Activated CD8-positive, alpha-beta memory T cell treated with anti-CD3 and anti-CD28 coated beads, Interleukin-2, amount 50 U/mL, for 4 hours (primary cell): ENCODE measurements at places on chromosomes 5 and 9.

DNA sequence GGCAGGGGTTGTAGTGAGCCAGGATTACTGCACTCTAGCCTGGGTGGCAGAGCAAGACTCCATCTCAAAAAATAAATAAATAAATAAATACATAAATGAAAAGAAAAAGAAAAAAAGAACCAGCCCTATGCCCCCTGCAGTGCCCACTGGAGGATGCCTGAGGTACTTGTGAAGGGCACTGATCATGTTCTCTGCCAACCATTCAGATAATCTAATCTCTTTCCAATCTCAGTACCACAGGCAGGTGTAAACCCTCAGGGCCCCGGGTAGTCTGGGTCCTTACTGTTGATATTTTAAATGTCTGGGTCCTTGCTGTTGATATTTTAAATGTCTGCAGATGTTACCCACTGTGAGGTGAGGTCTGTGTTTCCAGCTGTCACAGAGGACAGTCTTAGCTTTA, 321.8 kb upstream of the ADCY2 start:
- no peak for DNase-seq

DNA sequence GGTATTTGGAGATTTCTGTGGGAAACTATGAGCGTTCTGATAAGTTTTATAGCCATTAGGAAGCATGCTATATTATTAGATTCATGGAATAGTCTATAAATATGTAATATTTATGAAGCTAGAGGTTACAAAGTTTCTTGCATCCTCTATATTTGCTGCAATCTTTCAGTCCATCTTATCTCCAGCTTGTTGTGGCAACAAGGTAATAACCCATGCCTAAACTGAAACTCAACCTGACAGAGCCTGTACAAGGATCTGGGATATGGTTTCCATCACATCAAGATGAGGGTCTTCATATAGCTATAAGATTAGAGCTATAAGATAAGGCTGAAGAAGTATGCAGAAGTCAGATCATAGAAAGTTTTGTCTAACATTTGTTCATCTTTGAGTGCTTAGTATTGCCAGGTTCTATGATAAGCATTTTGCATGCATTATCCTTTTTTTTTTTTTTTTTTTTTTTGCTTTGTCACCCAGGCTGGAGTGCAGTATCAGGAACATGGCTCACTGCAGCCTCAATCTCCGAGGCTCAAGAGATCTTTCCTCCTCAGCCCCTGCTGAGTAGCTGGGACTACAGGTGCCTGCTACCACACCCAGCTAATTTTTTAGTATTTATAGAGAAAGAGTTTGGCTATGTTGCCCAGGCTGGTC, 14.8 kb downstream of the BAAT start:
- no peak for DNase-seq

DNA sequence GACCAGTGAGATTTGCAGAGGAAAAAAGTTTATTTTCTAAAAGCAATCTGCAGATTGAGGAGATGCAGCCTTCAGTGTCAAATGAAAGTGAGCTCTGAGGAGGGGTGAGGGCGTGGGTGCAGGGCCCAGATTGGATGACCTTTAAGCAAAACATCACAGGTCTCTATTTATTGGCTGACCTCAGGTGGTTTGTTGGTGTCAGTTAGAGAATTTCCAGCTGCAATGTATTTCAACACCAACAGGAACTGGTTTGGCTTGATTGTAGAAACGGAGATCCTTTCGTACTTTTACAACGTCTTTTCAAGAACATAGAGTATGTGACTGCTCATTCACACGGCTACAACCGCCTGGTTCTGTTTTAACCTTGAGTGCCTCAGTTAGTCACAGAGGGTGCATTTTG, 1069.1 kb downstream of the EFNA5 start:
- no peak for DNase-seq

GRCh38 chr5:88899096-88899737, 16.2 kb upstream of the MEF2C start:
- no peak for DNase-seq

DNA sequence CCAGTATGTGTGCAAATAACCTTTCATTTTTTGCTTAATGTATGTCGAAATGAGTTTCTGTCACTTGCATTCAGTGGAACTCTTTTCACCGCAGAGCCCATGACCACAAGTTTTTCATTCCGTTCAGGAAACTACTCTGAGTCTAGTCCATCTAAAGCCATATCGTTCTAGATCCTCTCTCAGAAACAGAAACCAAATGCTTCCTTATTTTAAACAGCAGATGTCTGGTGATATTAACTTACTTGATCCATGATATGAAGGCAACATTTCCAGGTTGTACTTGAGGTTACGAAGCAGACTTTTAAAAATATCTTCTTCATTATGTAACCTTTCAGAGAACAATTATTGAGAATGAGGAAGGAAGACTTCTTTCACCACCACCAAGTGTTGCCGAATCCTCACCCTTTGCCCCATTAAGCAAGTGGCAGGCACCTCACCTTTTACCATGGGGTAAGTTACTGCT, 72.4 kb upstream of the GNAQ start:
- no peak for DNase-seq

GRCh38 chr5:176633598-176633997, 3.1 kb downstream of the EIF4E1B start:
- DNase-seq, result no peak

DNA sequence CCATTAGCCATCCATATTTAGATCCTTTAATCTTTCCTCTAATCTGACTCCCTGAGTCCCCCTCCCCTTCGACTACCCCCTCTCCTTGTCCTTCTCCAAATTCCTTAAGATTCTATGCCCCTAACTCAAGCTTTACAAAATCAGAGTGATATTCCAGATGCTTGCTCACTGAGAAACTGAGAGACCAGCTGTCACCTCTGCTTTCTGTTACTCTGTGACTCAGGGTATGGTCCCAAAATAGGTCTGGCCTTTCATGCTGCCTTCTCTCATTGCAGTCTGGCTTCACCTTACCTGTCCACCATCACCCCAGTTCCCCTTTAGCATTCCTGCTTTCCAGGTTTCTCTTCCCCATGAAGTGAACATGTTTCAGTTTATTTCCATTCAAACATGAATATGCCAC, 383.3 kb upstream of the SLC30A5 start:
- DNase-seq, result no peak

- DNase-seq, result no peak
These were observed 18.7 kb downstream of the XRCC4 start for GRCh38 chr5:83095957-83096539.

DNA sequence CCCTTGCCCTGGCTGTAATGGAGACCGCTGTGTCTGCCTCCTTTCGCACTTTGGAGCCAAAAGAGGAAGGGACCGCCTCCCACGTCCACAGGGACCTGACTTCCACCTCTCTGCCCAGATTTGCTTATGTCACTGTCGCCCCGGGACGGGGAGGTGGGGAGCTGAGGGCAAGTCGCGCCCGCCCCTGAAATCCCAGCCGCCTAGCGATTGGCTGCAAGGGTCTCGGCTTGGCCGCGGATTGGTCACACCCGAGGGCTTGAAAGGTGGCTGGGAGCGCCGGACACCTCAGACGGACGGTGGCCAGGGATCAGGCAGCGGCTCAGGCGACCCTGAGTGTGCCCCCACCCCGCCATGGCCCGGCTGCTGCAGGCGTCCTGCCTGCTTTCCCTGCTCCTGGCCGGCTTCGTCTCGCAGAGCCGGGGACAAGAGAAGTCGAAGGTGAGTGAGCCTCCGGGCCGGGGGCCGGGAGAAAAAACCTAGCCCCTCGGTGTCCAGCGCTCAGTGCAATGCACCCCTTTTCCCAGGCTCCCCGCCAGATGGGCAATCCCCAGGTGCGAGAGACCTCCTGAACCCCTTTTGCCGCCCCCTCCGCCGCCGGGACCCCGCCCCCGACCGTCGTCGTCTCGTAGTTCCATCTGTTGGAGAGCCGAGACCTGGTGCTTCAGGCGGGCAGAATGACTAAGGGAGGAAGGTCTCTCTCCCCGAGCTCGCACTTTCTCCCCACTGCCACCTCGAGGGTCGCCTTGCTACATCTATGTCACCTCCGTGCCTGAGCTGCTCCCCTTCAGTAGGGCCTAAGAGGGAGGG, at the start of gene GPX3:
Gene GPX3 (plus strand): TSS at position 288 of the 807 bp plus-strand sequence. CDS start 64 bp downstream, at position 352.
- peak; percentile 40 for DNase-seq

GRCh38 chr5:54720341-54720740, 202.8 kb downstream of the SNX18 start:
- DNase-seq, result no peak

DNA sequence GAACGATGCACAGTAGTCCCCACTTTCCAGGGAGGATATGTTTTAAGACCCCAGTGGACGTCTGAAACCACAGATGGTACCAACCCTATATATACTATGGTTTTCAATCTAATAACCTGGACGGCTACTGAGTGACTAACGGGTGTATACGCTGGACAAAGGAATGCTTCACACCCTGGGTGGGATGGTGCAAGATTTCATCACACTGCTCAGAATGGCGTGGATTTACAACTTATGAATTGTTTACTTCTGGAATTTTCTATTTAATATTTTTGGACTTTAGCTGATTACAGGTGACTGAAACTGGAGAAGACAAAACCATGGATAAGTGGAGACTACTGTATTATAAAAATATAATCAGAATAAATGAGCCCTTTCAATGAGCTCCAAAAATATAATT, 147.6 kb upstream of the TRIM32 start:
- no peak for DNase-seq

GRCh38 chr5:134555223-134555889, 29.9 kb downstream of the JADE2 start:
- DNase-seq, result no peak

DNA sequence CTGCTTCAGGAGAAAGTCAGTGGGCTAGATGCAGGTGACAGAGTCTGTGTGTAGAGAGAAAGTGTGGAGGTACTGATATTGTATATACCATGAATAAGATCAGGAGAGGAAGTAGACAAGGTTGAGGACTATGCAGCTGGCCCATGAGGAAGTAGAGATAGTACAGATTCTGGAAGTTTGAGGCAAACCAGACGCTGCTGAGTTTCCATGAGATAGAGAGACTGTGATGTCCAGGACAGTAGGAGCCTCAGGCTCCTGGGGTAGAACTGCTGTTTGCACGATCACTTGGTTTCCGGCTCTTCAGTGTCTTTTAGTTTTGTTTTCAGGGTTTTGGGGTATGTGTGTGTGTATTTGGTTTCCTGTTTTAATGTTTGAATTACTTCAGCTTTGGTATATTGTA, 13.6 kb downstream of the OTULINL start:
- no peak for DNase-seq

GRCh38 chr9:137387114-137387890, 35.7 kb downstream of the EXD3 start:
- no peak for DNase-seq

DNA sequence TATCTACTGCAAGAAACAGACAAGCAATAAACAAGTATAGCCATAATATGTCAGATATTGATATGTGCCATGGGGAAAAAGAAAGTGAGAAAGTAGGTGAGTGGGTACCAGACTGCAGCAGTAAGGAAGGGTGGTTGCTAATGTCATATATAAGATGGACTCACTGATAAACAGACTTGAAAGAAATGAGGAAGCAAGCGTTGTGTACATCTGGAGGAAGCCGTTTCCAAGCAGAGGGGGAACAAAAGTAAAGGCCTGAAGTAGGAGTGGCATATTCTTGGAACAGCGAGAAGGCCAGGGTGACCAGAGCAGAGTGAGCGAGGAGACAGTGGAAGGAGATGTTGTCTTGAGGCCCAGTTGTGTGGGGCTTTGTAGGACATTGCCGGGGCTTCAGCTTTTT, 142.2 kb upstream of the MAP3K1 start:
- DNase-seq, result no peak

DNA sequence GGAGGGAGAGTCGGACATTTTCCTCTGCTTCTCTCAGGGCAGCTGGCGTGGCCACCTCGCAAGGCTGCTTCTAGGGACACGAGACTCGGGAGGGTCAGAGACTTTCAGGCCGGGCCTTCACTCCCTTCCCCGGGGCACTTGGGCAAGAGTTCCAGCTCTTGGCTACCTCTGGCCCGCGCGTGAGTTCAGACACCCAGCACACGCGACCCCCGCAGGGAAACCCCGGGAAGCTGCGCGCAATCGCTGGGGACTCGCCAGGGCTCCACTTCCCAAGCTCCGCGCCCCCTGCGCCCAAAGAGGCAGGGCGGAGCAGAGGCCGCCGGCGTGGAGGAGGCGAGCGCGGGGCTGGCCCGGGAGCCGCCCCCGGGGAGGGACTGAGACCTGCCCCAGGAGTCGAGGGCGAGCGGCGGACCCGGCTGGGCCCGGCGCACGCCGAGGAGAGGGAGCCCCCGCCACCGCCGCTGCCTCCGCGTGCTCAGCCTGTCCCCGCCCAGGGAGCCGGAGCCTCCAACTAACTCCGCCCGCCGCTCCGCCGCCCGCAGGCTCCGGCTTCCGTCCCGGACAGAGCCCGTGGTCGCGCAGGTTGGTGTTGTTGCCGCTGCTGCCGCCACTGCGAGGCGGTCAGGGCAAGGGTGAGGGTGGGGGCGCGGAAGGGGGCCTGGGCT, at the start of gene PAM:
Gene PAM (plus strand): TSS at position 539 of the 665 bp plus-strand sequence. CDS start 110,891 bp downstream, outside the sequence.
- peak; percentile 77 for DNase-seq

DNA sequence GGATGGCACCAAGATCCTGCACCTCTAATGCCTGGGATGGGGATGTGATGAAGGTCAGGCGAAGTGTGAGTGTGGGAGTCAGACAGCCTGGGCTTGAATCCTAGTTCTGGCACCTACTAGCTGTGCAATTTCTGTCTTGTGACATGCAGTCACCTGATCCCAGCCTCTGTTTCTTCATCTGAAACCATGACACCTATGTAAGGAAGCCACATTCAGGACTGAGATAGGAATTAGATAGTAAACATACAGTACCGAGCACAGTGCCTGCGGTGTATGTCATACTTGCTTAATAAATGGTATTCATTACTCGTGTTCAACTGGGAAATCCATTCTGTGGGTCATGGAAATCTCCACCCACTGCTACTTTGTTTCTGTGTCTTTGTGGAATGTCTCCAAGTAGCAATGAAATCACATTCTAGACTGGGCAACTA, 140.6 kb upstream of the STC2 start:
- no peak for DNase-seq

- peak; percentile 62 for DNase-seq
These were observed 557 bp upstream of the PHF2 start for GRCh38 chr9:93575796-93576257.

- no peak for DNase-seq
These were observed 307.7 kb upstream of the ZNF608 start for GRCh38 chr5:125054146-125054545.

DNA sequence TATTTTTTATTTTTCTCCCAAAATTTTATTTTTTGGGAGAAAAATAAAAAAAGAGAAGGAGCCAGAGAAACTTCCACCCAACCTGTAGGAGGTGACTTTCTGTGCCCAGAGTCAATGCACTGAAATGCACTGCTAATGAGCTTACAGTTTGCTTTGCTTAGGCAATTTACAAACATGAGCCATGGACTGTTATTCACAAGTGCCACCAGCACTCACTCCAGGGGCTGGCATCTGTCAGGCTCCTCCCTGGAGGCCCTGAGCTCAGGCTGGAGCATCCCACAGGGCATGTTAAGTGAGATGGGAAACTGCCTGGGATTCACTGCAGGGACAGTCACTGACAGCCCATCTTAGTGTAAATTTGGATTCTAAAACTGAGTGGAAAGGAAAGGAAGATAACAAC, 74.9 kb downstream of the FANCC start:
- no peak for DNase-seq
